CD8-positive, alpha-beta memory T cell (primary cell): ENCODE measurements at places on chromosomes 16 and 17. TPM values are rescaled to one million over a fixed set of nuclear protein-coding genes. Genes with fewer than 3 reads are reported as not detected.

Gene TBC1D24
- total RNA-seq: 28.3 TPM

Gene VPS9D1
- 3.7 TPM for total RNA-seq

- DNase-seq: no peak
These were observed 27.6 kb downstream of the MXRA7 start for GRCh38 chr17:76683011-76683755.

- DNase-seq: no peak
These were observed 180.3 kb downstream of the AXIN2 start for GRCh38 chr17:65381152-65381551.

- no peak for DNase-seq
These were observed 10.2 kb downstream of the BAHCC1 start for GRCh38 chr17:81405411-81405872.

DNA sequence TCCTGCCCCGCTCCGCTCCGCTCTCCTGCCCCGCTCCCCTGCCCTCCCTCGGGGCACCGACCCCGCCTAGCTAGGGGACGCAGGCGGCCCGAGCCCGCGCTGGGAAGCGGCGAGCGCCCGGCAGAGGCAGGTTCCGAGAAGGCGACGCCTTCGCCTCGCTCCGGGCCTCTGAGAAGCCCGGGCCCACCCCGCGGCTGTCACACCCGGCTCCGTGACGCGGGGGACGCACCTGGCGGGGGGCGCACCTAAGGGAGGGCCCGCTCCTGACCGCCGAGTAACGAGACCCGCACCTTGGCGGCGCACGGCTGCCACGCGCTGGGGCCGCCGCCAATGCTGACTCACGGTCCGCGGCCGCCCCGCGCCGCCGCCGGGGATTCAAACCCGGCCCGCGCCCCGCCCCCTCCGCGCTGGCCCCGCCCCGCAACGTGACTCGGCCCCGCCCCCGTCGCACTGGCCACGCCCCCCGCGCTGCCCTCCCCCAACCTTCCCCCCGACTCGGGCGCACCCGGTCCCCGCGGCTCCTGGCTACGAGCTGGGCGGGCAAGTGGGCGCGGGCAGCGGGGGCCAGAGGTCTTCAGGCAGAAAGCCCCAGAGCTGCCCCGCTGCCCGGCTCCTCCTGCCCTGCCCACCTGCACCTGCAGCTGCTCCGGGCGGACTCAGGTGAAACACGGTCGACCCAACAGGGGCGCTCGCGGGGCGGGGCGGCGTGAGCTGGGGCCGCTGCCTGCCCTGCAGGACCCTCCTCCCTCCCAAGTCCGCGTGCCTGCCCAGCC, 27.8 kb downstream of the GNPTG start:
- DNase-seq: peak; percentile 57

- no peak for DNase-seq
These were observed 172.7 kb upstream of the CCL2 start for GRCh38 chr17:34082404-34082803.

GRCh38 chr17:15134363-15134762, 130.8 kb downstream of the PMP22 start:
- DNase-seq: no peak

- DNase-seq: no peak
These were observed 511 bp upstream of the LIG3 start for GRCh38 chr17:34979650-34980352.

- no peak for DNase-seq
These were observed 305.1 kb upstream of the GOT2 start for GRCh38 chr16:59039066-59039720.

GRCh38 chr16:1942047-1942809, 771 bp downstream of the MSRB1 start:
- no peak for DNase-seq

Gene TEKT5
- not detected for total RNA-seq

DNA sequence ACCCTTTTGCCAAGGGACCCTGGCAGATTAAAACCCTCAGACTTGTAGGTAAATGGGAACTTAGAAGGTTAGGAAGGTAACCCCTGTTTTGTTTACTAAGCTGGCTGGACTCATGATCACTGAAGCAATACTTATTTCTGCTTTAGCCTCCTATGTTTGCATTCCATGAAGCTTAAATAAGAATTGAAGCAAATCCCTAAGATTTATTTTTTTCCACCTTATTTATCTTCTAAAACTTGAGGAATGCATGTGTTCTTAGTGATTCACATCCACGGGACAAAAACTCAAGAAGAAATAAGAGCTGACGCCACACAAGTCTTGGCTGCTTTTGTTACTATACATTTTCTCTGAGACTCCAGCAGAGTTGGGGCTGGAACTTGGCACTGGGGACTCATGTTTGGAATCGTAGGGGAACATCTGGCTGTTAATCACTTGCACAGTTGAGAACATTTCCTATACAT, 35.5 kb downstream of the CLUAP1 start:
- no peak for DNase-seq

DNA sequence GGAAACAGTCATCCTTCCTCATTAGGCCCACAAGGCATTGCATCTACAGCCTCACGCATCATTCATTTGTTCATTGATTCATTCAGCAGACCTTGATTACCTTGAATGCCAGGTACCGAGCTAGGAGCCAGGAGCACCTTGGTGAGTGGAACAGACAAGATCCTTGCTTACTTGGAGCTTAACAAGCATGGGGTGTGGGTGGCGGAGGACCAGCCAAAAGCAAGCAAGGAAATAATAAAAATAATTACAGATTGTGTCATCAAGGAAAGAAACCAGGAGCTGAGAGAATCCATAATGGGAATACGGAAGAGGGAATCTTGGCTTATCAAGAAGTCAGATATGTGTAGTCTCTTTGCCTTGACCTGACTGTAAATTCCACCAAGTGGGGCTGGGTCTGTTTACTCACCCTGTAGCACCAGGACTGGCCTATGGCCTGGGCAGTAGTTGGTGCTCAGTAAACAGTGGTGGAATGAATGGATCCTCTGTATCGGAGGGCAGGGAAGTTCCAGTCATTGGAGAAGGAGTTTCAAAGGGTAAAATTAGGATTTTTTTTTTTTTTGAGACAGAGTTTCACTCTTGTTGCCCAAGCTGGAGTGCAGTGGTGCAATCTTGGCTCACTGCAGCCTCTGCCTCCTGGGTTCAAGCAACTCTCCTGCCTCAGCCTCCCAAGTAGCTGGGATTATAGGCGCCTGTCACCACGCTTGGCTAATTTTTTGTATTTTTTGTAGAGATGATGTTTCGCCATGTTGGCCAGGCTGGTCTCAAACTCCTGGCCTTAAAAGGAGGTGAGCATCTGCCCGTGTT, 157.7 kb downstream of the MSI2 start:
- no peak for DNase-seq

DNA sequence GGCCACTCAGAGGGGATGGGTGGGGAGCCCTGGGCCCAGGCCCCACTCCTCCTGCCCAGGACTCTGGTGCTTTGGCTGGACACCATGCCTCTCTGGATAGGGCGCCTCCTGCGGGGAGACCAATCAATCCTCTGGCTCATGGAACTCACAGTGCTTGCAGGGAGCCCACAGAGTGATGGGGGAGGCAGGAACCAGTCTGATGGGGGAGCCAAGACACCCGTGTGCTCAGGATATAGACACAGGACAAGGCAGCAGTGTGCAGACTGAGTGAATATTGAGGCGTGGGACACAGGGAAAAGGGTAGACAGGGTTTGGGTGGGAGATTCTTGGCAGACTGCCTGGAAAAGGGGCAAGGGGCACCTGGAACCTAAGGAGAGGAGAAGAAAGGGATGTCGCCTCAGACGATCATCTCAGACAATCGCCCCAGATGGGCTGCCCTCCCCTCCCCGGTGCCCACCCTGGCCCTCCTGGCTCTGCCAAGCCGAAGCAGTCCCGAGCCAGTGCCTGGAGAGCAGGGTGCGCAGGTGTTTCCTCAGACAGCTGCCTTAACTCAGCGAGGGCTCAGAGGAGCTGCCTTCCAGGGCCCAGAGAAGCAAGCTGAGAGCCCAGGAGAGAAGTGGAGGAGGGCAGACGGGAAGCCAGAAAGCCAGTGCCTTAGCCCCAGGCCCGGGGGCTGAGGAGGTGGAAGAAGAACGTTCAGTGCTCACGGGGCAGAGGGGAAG, 37.4 kb upstream of the DLX4 start:
- no peak for DNase-seq

GRCh38 chr17:65850486-65850885, 289.0 kb upstream of the AXIN2 start:
- no peak for DNase-seq

Gene TSPOAP1
- 14.4 TPM for total RNA-seq

GRCh38 chr16:49200223-49200820, 81.3 kb downstream of the CBLN1 start:
- no peak for DNase-seq

Gene CHST4
- total RNA-seq: not detected

GRCh38 chr17:74528491-74529199, 2.6 kb downstream of the CD300LB start:
- DNase-seq: no peak

GRCh38 chr17:57954397-57955182, 622 bp downstream of the CUEDC1 start:
- DNase-seq: no peak
